ENCODE measurements at places on chromosomes 16 and 17.

- DNase-seq = no peak
Observed at GRCh38 chr16:66486773-66487579, 59.9 kb downstream of the BEAN1 start.

DNA sequence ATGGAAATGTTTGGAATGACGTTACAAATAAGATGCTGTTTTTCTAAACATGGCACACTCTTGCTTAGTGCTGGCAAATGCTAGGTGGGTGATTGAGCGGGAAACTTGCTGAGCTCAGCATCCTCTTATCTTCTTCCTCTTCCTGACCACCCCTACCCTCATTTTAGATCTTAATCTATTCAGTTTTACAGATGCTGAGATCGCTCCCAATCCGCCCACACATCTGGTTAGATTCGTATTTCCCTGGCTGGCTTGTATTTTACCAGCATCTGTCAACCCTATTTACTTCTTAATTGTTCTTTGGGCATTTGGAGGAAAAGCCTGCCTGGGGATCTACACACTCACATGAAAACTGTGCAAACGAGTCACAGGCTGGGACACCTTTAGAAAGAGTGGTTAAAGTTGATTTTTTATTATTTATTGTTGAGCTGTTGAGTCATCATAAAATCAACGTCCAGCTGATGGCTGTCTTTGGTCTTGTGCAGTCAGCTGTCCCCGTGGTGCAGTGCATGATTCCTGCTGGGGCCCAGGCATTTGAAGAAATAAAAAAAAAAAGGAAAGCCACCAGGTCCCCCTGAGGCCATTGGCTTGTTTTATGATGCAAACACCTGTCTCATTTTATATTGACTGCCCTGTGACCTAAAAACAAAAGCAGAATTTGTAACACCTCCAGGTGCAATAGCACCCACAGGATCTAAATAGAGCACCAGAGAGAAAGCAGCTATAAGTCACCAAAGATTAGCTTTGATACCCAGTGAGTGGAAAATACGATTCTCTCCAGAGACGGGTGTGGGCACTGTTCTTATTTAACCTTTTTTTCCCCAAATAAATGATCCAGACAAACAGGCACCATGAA is 258.6 kb downstream of the HS3ST3B1 start:
- DNase-seq = no peak

- DNase-seq = no peak
Observed at GRCh38 chr17:39804839-39805238, 59.3 kb downstream of the IKZF3 start.

DNA sequence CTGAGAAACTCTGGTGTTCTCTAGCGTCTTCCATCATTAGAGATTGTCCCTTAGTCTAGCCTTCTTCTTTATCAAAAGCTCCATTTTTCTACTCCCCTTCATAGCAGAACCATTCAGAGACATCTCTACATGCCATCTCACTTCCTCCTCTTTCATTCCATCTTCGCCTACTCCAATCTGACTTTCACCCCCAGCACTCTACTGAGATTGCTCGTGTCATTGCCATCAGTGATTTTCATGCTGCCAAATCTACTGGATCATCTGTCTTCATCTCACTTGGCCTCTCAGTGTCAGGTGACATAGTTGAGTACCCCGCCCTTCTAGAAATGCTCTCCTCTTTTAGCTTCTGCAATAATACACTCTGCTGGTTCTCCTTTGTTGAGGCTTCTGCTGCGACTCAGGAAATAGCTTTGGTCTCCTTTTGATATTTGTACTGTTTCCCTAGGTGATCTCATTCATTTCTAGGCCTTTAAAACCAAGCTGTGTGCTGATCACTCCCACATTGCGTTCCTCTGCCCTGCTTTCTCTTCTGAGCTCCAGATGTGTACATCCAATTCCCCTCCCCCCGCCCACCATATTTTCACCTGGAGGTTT is 119.1 kb downstream of the FTO start:
- no peak for DNase-seq

GRCh38 chr17:76123749-76124581 is 17.1 kb downstream of the FOXJ1 start:
- DNase-seq = no peak

Measured in stimulated activated CD4-positive, alpha-beta T cell treated with anti-CD3 and anti-CD28 coated beads, Interleukin-12 subunit alpha, Interleukin-12 subunit beta, amount 100 ng/mL, for 24 hours (primary cell).